Ascending aorta (tissue), 2 donors: ENCODE measurements at places on chromosomes 5 and 9.
A peak's percentile ranks its signal among the peaks of the same experiment; 100 is the strongest.

DNA sequence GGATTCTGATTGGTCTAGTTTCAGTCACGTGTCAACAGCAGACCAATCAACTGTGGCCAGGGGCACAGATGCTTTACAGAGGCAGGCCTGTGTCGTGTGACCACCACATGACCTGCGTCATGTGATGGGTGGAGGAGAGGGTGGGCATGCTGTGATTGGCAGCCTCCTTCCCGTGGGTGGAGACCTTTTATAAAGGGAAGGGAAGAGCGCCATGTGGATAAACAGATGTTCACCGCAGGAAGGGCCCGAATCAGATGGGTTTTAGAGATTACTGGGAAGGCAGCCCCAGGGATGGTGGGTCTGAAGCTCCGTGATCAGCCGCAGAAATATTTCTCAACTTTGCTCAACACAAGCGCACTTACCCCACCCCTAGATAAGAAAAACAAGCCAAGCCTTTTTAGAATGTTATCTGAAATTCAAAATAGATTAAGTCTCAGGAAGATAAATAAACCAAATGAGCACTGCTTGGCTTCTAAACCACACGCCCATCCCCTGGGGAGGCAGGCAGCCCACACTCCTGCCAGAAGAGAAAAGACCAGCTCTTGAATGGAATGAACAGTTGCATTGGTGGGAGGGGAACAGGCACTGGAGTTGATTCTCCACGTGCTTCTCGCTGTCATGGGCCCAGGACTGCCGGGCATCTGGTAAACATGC is 43.6 kb downstream of the ROPN1L start:
- peak; percentile 75 for DNase-seq

- no peak for DNase-seq
These were observed 180.3 kb upstream of the ADRA1B start for GRCh38 chr5:159735749-159736660.

DNA sequence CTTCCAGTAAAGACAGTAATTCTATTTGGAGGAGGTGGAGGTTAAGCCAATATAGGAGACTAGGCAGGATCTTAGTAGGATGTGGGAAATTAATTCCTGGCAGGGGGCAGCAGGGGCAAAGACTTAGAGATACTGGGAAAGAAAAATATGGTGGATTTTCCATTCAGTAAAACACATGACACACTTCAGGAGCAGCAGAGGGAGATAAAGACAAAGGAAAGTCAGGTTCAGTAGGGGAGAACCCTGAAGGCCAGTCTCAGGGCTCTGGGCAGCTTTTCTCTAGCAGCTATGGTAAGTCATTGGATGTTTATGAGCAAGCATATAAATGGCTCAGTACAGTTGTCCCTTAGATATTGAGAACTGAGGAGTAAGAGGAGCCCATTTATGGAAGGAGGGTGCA is 105.5 kb downstream of the PJA2 start:
- DNase-seq, result no peak

DNA sequence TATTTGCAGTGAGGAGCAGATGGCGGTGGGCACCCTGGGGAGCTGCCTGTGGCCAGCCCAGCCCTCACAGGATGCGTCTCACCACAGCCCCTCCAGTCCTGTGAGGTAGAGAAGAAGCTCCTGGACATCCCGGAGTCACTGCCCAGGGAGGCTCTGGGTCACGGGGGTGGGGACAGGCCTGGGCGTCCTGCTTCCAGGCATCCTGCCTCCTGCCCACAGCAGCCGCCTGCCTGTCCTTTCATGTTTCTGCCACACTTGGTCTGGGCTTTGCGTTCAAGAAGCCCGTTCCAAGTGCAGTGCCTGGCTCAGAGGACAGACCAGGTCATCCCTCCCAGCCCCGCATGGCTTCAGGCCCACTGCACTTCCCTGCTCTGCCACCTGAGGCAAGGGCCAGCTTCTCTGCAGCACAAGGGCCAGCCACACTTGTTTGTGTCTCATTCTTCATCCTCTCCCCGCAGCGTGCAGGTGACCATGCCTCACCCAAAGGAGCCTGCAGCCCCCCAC is 38.2 kb downstream of the ZDHHC11B start:
- DNase-seq, result no peak

- DNase-seq, result no peak
These were observed 75.7 kb downstream of the MEF2C start for GRCh38 chr5:88807327-88807726.

GRCh38 chr9:95411054-95411892 is 93.8 kb upstream of the FANCC start:
- DNase-seq, result no peak

GRCh38 chr9:115234094-115234493 is 116.1 kb upstream of the TNC start:
- no peak for DNase-seq

- DNase-seq, result no peak
These were observed 6.0 kb downstream of the POU5F2 start for GRCh38 chr5:93735378-93735777.
